Aortic smooth muscle cell (primary cell): ENCODE measurements at places on chromosomes 16 and 17. TPM values are rescaled to one million over a fixed set of nuclear protein-coding genes. Genes with fewer than 3 reads are reported as not detected.

Gene SNX20
- total RNA-seq: not detected in 2 replicates

Gene STX1B
- total RNA-seq: 0.25 and 0.40 TPM in 2 replicates

Gene CFAP52
- total RNA-seq: 0.06 and 0.53 TPM in 2 replicates

Gene SALL1
- total RNA-seq: 0.13 and 0.31 TPM in 2 replicates

Gene LRRC37A
- 1.1 and 1.7 TPM in 2 replicates for total RNA-seq
